Fibroblast of skin of scalp (primary cell): ENCODE measurements at places on chromosomes 6 and 20.

- peak; percentile 39 for DNase-seq
Observed at GRCh38 chr6:161303628-161304340, 29.9 kb upstream of the AGPAT4 start.

DNA sequence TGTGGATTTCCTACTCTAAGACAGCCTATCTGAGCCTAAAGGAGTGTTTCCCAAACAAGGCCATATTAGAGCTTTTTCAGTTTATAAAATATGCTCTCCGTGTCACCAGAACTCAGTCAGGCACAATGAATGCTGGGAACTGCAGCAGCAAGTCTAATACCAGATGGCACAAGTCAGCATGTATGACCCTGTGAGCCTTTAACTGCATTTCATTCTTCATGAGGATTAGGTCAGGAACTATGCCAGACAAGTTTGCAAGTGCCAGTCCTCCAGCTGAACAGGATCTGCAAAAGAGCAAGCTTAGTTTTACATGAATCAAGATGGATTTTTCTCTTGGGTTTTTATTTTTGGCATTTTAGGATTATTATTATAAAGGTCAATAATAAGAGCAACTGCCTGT lies 66.7 kb upstream of the SAMD5 start:
- no peak for DNase-seq

DNA sequence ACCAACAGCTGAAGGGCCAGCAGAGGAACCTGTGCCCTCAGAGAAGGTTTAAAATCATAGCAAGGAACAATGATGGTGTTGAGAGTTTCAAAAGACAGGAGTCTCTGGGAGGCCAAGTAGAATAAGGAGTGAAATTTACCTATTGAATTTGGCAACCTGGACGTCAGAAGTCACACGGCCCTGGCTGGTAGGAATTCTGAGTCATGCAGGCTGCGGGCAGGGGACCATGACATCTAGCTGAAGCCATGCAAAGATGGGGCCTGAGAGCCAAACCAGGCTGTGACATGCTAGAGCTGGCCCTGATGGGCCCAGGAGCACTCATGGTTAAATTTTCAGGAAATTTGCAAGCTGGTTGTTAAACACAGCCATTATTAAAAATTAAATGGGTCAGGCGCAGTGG lies 64.0 kb upstream of the SNX9 start:
- no peak for DNase-seq

DNA sequence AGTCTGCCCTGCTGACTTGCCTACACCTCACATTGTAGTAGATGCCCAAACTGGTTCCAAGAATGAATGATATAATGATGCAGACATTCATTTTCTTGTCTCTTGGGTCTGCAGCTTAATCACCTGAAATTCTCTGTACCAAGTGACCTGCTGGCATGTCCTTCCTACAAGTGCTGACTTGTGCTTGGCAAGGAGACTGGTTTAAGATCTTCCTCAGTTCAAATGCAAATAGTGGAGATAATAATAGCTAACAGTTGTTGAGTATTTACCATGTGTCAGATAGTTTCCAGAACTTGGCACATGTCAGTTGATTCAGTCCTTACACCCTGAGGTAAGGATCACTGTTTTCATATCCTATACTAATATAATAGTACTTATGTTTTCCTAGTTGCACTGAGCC lies 223.4 kb downstream of the SLC24A3 start:
- DNase-seq = no peak

DNA sequence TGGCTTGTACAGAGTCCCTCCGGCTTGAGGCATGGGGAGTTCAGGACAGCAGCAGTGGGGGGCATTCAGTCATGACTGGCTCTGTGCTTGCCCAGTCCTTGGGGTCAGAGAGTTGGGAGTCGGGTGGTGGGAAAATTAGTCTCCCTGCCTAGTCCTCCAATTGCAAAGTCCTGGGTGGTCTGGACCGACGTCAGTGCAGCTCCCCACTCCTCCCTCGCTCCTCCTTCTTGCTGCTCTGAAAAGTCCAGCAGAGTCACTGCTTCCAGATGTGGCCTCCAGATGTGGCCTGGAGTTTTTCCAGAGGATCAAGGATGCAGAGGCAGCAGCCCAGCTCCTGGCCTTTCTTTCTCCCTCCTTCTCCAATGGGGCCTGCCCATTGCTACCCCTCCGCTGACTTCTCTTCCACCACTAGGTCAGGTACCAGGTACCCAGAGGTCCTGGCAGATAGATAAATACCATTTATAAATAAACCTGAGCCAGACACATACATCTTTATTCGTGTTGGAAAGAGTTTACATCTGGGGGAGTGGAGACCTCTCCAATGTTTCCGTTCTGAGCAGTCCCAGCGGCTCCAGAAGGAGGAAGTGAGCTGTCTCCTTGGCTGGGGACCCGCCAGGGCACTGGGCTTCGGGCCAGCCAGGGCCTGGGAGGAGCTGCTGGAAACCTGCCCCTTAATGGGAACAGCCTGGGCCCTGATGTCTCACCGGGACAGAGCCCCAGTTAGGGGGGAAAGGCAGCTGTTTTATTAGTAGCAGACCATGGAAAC lies 49.0 kb upstream of the RNF24 start:
- peak; percentile 92 for DNase-seq

GRCh38 chr20:32829311-32830005 lies 9.7 kb downstream of the MAPRE1 start:
- DNase-seq = no peak

GRCh38 chr6:835476-836160 lies 142.7 kb upstream of the EXOC2 start:
- no peak for DNase-seq

- no peak for DNase-seq
Observed at GRCh38 chr6:38877721-38878120, 162.6 kb downstream of the DNAH8 start.

DNA sequence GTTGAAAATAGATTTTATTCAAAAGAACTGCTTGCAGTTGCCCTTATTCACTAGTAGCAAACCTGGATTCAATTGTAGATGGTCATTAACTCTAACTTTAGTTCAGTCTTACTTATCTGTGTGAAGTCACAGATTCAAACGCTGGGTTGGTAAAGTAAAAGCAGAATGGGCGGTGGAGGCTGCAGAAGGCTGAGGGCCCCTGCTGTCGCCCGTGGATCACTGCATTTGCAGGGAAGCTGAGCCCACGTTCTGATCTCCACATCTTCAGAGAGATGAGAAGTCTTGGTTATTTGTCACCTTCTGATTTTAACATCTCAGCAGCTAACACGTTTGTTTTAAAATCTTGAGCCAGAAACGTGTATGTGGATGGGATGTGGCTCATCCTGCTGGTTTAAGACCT lies 75.1 kb downstream of the SNX9 start:
- peak; percentile 11 for DNase-seq

DNA sequence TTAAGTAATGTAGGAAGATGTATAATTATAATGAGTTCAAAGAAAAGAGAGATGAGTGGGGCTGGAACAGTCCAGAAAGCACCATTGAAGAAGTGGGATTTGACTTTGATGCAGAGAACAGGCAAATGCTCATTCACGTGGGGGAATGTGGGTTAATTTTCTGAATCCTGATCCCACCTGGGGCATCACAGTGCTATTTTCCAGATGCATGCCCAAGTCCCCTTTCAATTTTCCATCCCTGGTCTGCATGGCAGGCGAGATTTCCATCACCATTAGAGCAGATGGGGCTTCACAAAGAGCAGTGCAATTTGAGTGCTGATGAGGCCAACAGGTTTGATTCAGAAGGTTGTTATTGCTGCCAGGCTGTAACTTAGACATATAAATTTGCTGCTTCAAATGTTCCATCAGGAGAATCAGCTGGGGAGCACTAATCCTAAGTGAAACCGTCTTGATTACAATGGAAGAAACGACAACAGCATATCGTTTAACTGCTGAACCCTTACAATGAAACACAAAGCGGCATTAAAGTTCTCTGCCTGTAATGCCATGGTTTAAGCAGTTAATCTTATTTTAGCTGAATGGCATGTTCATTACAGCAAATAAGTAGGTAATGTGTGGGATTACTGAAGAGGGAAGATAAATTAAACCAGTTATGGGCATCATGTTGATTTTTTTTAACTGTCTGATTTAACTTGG lies 45.2 kb downstream of the OSTM1 start:
- DNase-seq = no peak

GRCh38 chr20:49430320-49430719 lies 52.1 kb downstream of the KCNB1 start:
- DNase-seq = no peak

GRCh38 chr6:20584100-20584731 lies 50.0 kb downstream of the CDKAL1 start:
- DNase-seq = no peak

- DNase-seq = no peak
Observed at GRCh38 chr20:1964659-1965405, 29.0 kb downstream of the PDYN start.

- no peak for DNase-seq
Observed at GRCh38 chr6:62367601-62368000, 81.6 kb upstream of the KHDRBS2 start.

DNA sequence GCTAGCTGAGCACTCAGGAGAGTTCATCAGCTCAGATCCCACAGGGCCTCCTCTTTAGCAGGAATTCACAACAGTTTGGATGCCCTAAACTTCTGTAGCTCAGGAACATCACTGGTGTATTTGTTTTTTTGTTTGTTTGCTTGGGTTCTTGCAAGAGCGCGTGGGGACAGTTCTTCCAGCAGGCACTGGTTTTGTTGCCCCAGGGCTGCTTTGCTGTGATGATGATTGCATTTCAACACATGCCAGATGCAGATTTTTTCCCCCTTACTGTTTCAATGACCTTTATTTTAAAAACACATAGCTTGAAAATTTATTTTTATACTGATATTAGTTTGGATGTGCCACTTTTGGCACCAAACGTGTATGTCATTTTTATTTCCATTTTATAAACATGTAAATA lies 77.1 kb downstream of the DHX35 start:
- no peak for DNase-seq

GRCh38 chr20:24981282-24981681 lies 11.3 kb downstream of the APMAP start:
- no peak for DNase-seq

DNA sequence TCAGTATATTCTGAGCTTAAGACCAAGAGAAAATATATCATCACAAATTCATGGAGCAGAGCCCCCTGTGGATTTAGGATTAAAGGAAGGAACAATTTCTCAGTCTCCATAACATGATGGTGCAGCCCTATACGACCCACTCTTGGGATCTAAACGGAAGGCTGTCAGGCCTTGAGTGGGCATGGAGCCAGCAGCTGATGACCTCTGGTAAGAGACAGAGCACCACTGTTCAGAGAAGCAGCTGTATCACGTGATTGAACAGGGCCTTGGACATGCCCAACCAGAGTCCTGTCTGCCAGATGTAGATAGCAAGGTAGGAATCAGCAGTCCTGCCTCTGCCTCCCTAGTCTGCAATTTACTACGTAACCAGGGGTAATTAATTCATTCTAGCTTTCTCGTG lies 259.4 kb upstream of the POU3F2 start:
- DNase-seq = peak; percentile 18

GRCh38 chr20:1646975-1647431 lies 10.6 kb downstream of the SIRPG start:
- no peak for DNase-seq
